ENCODE measurements at places on chromosomes 4 and X. TPM values are rescaled to one million over a fixed set of nuclear protein-coding genes. Genes with fewer than 3 reads are reported as not detected.

DNA sequence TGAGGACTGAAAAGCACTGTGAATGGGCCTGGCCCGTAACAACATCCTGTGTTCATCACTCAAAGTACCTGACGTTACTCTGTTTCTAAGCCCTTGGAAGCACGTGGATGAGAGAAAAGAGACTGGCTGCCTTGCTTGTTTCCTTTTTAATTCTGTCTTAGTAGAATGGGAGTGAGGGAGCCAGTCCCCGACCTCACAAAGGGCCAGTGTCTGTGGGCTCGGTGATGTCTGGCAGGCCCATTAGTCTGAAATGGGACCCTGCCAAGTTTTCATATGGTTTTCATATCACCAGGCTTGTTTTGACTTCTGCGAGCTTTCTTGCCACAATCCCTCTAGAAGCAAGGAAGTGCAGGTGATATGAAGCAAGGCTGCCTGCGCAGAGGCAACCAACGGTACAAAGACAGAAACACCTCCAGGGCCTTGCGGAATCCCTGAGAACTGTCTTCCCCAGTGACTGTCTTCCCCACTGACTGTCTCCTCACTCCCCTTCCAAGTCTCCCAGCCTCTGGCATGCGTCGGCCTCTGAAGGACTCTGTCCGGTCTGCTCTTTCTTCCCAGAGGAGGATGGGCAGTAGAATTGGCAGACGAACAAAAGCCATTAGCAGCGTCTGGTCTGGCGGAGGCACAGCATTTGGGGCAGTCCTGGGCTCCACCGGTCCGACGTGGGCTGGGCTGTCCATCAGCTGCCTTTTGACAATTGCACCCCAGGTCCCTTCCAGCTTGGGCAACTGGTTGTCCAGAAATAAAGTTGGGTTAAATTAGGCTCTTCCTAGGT lies 20.2 kb upstream of the RASL11B start:
- DNase-seq, result no peak

DNA sequence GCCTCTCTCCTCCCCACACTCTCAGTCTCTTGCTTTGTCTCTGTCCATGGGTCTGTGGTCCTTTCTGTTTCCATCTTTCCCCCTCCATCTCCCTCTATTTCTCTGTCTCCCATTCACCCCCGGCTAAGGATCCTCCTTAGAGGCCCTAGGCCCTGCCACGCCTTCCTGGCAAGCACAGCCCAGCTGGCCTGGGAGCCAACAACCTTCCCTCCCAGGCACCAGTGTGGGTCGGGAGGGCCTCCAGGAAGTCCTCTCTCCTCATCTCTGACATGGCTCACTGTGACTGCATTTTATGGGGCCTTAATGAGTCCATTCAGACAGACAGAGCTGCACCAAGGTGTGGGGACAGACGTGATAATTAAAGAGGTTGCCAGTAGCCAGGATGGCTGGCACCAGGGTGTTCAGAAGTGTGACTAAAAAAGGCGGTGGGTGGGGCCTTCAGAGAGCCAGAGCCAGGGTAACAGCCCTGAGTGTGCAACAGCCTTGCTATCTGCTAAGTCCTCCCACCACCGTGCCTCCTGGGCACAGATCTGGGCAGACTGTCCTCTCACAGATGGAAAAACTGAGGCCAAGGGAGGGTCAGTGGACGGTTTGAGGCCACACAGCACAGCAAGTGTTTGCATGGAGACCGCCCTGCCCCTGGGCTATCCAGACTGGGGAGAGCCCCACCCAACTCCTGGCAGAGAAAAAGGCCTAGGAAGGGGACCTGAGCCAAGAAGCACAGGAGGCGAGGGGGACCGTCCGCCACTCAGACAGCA lies 31.5 kb downstream of the BLOC1S4 start:
- DNase-seq, result peak; percentile 20

DNA sequence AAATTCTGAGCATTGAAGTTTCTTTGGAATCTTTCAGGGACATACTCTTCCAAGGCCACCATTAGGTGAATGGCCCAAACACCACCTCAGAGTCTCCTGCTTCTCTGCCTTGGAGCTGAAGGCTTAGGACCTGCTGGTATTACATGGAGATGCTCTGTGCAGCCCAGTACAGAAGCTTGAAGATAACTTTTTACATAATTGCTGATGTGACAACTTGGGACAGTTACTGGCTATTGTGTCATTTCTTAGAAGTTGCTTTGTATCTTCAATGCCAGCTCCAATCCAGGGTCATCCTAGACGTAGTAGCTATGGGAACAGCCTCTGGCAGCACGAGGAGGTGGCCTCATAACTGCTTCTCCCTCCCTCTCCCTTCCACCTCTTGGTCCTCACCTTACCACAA lies 60.5 kb downstream of the RTL5 start:
- DNase-seq, result no peak

GRCh38 chr4:55068522-55068921 lies 56.9 kb downstream of the KDR start:
- no peak for DNase-seq

DNA sequence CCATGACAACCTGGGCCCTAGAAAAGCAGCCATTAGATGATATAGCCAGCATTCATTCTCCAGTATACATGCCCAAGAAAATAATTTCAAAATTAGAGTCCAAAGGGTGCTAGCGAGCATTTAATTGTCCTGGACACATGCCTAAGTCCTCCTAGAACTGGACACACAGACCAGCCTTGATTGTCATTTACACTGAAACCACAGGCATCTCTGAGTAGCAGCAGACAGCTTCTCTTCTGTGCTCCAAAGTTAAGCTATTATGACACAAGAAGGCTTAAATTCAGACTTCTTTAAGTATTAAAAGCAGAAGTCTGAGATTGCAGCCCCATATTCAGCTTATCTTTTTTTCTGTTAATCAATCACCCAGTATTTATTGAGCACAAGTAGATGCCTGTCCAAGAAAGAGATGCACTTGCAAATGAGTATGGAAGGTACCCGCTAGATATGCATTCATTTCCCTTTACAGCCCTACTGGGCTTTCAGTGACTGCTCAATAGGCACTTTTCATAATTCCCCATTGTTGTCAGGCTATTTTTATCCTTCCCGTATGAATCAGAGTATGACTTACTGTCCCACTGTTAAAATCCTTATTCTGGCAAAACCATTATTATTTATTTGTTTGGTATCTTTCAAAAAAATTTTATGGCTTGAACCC lies 374.1 kb downstream of the FBXW7 start:
- peak; percentile 46 for DNase-seq

GRCh38 chr4:98377559-98377958 lies 116.4 kb downstream of the RAP1GDS1 start:
- DNase-seq, result no peak

DNA sequence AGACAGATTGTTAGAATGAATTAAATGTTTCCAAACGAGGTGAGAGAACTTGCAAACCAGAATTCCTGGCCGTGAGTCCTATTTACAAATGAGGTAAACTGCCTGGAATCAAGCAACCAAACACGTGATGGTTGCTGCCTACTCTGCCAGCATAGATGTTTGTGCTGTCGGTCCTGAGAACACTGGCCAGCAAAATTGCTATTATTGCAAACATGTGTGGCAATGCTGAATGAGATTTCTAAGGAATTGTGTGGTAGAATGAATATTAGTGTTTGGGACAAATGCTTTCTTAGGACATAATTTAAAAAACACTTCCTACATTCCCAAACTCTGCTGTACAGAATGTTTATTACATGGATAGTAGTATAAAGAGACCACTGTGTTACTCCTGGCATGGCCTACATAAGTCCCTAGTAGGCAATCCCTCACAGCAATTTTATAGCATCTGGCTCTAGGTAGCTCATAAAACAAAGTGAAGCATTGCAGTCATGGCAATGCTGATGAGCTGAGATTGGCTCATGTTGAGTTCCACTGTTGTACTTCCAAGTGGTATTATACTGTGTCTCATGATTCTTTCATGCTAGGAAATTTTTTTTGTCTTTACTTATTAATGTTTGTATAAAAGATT lies 605.2 kb upstream of the EPHA5 start:
- no peak for DNase-seq

GRCh38 chrX:46573331-46573891 lies at the start of gene CHST7:
Gene CHST7, plus strand, starts transcription at chrX:46573765. Its CDS starts 167 bp downstream, at chrX:46573932.
- peak; percentile 31 for DNase-seq

DNA sequence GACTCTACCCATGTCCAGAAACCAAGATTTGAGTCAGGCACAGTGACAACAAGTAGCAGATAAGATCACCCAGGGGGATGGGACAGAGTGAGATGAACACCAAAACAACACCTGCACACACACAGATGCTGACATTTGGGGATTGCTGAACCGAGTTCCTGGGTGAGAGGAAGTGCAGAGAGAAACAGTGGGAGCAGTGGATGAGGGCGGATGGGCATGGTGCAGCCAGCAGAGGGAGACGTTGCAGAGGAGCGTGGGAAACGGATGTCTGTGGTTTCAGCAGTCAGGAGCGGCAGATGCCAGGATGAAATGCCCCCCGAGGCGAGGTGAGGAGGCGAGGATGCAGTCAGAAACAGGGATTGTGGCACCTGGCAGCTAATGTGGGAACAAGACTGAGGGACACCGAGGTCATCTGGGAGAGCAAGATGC lies 78.6 kb upstream of the STS start:
- no peak for DNase-seq

DNA sequence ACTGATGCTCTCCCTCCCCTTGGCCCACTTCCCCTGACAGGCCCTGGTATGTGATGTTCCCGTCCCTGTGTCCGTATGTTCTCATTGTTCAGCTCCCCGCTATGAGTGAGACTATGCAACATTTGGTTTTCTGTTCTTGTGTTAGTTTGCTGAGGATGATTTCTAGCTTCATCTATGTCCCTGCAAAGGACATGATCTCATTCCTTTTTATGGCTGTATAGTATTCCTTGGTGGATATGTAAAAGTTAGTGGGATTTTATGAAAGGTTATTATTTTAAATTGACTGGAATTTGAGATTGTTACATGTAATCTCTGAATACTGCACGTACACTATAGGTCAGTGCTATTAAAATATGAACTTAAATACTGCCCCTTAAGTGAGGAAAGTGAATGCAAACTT lies 184.0 kb downstream of the WDFY3 start:
- no peak for DNase-seq

DNA sequence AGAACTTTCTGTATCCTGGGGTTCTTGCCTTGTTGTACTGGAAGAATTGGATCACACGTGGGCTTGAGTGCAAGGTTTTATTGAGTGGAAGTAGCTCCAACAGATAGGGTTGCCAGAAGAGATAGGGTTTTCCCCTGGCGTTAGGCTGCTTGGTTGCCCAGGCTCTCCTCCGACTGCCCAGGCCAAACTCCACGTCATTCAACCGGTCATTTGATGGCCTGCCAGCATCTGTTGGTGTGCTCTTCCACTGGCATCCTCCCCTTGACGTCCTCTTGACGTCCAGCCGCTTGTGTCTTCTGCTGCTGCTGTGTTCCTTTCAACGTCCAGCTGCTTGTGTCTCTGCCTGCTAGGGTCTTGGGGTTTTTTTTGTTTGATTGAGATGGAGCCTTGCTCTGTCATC lies 340.3 kb upstream of the ZCCHC13 start:
- DNase-seq, result no peak

- DNase-seq, result peak; percentile 81
Measured at GRCh38 chr4:151356510-151356909, 31.1 kb upstream of the SH3D19 start.

GRCh38 chrX:56232221-56233082 lies at the start of gene KLF8:
Gene KLF8, plus strand, starts transcription at chrX:56232356. Its CDS starts 979 bp downstream, at chrX:56233335.
- peak; percentile 58 for DNase-seq

GRCh38 chr4:110793890-110794554 lies 171.1 kb upstream of the PITX2 start:
- DNase-seq, result no peak

The PABPC1L2B gene
- not detected for total RNA-seq

The XPNPEP2 gene
- not detected for total RNA-seq

The CLDN22 gene
- not detected for total RNA-seq

The GATA1 gene
- total RNA-seq, result not detected

The GLRA3 gene
- not detected for total RNA-seq

The FGG gene
- 0.38 TPM for total RNA-seq
